HFFc6 (cell line): ENCODE measurements at places on chromosomes 1 and 21. TPM values are rescaled to one million over a fixed set of nuclear protein-coding genes. Genes with fewer than 3 reads are reported as not detected.

Gene FAM110D
- total RNA-seq: not detected in 3 replicates

Gene TGFB2
- 2.2 to 11.8 TPM (median 6.8 TPM) in 3 replicates for total RNA-seq

Gene NGF
- 44.4 to 51.8 TPM (median 48.0 TPM) in 3 replicates for total RNA-seq

GRCh38 chr21:24110846-24111245 lies 1496.4 kb downstream of the MRPL39 start:
- H3K27ac ChIP-seq: no peak overlapping the region
- H3K4me3 ChIP-seq: no peak overlapping the region
- no peak for DNase-seq
- no peaks in the 10 kb centered on the region for H3K36me3 ChIP-seq

- no peak overlapping the region for H3K27ac ChIP-seq
- no peak for DNase-seq
- H3K27me3 ChIP-seq: peaks cover 1% of the 10 kb centered on the region; the same call in 1 of the 2 replicates
- no peak overlapping the region for H3K4me3 ChIP-seq
- peaks cover 61% of the 10 kb centered on the region for H3K4me1 ChIP-seq
These were observed 46.1 kb downstream of the ADAMTS1 start for GRCh38 chr21:26798856-26799751.

DNA sequence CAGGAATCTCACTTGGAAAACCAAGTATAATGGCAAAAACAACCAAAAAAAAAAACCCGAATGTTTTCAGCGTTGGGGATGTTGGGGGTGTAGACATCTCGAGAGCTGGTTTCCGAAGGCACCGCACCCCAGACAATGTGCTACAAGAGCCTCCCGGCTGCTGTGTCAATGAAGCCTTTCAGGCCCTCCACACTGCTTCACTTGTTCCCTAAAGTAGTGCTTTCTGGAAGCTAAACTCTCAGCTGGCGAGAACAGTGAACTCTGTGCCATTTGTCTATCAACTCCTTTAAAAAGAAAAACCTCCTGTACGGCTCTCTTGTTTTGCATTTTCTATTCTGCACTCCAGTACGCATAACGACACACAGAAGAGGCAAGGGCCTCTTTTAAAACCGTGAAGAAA lies 32.5 kb downstream of the PLEKHO1 start:
- no peak for DNase-seq
- no peak overlapping the region for H3K4me3 ChIP-seq
- no peak overlapping the region for H3K27ac ChIP-seq
- no peaks in the 10 kb centered on the region for H3K36me3 ChIP-seq
- H3K4me1 ChIP-seq: peaks cover 15% of the 10 kb centered on the region

GRCh38 chr1:5601516-5601915 lies 390.7 kb downstream of the NPHP4 start:
- no peak for DNase-seq
- no peak overlapping the region for H3K4me3 ChIP-seq
- H3K27me3 ChIP-seq: peaks cover 1% of the 10 kb centered on the region

DNA sequence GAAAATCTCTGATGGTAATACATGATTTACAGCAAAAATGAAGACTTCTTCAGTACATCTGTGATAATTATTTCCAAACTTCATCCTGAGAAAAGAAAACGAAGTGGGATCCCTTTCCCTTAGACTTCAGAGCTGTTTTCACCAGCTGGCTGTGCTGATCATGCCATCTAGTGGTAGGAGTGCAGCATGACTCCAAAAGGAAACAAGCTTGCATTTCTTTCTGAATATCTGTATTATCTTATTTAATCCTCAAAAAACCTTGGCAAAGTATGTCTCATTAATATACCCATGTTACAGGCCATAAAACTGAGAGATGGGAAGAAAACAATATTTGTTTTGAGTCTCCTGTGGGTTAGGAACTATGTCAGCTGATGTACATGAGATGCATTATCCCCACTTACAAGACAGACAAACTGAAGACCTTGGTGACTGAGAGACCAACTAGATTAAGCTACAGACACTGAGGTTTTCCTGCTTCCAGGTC lies 9.8 kb upstream of the GJA8 start:
- H3K4me3 ChIP-seq: peak overlapping the region; percentile 15; the same call in 1 of the 2 replicates
- DNase-seq: peak; percentile 55
- H3K36me3 ChIP-seq: no peaks in the 10 kb centered on the region
- H3K27ac ChIP-seq: no peak overlapping the region

DNA sequence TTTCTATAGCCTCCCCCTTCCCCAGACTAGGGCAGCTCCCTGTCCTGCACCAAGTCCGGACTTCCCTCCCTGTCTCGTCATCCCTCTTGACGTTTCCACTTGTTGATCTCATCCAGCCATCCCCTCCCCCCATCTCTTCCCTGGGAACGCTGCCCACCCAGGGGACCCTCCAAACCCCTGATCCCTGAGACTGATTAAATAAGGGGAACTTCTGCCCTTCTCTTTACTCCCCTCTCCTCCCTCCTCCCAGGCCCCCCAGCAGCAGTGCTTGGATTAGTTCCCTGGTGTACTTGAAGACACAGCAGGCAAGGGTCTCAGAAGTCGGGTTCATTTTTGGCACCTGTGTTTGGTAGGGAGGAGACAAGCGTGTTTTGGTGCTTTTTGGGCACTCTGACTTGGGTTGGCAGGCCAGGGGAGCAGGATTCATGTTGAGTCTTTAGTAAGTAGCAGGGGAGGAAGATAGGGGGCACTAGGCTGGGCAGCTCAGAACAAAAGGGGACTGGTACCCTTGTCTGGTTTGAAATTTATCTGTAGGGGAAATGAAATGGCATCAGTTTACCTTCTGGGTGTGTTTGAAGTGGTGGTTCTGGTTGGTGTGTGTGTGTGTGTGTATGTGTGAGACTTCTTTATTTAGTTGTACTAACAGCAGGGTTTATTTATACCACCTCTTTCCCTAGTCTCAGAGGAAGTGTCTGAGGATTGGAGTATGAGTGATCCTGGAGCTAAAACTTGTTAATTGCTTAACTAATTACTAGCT lies 11.1 kb downstream of the VANGL2 start:
- no peak overlapping the region for H3K27ac ChIP-seq
- peaks cover 41% of the 10 kb centered on the region for H3K27me3 ChIP-seq
- H3K36me3 ChIP-seq: no peaks in the 10 kb centered on the region
- no peak for DNase-seq
- no peak overlapping the region for H3K4me3 ChIP-seq

Gene DYNLT5
- total RNA-seq: 0.76 to 2.1 TPM (median 1.6 TPM) in 3 replicates

GRCh38 chr1:47378147-47378546 lies 37.9 kb upstream of the FOXE3 start:
- no peaks in the 10 kb centered on the region for H3K4me1 ChIP-seq
- H3K27me3 ChIP-seq: peaks cover 2% of the 10 kb centered on the region; the same call in 1 of the 2 replicates
- no peak overlapping the region for H3K27ac ChIP-seq
- peaks cover 11% of the 10 kb centered on the region; the same call in 1 of the 2 replicates for H3K36me3 ChIP-seq

- peaks cover 64% of the 10 kb centered on the region for H3K4me1 ChIP-seq
- peaks cover 4% of the 10 kb centered on the region for H3K27me3 ChIP-seq
- DNase-seq: no peak
- H3K4me3 ChIP-seq: no peak overlapping the region
These were observed 83.2 kb downstream of the PLXNA2 start for GRCh38 chr1:208161005-208161404.

GRCh38 chr1:156664767-156665411 lies 12.3 kb downstream of the NES start:
- H3K4me3 ChIP-seq: peak overlapping the region; percentile 53
- no peaks in the 10 kb centered on the region for H3K36me3 ChIP-seq
- H3K27me3 ChIP-seq: peaks cover 1% of the 10 kb centered on the region
- peaks cover 89% of the 10 kb centered on the region for H3K4me1 ChIP-seq
- no peak for DNase-seq
- peak overlapping the region; percentile 98 for H3K27ac ChIP-seq

- peaks cover 3% of the 10 kb centered on the region; the same call in 1 of the 2 replicates for H3K27me3 ChIP-seq
- no peak overlapping the region for H3K4me3 ChIP-seq
- no peak for DNase-seq
These were observed 65.2 kb downstream of the AGPAT3 start for GRCh38 chr21:43930074-43930847.

Gene TRNP1
- 206 to 248 TPM (median 225 TPM) in 3 replicates for total RNA-seq

Gene LY9
- total RNA-seq: not detected in 3 replicates

DNA sequence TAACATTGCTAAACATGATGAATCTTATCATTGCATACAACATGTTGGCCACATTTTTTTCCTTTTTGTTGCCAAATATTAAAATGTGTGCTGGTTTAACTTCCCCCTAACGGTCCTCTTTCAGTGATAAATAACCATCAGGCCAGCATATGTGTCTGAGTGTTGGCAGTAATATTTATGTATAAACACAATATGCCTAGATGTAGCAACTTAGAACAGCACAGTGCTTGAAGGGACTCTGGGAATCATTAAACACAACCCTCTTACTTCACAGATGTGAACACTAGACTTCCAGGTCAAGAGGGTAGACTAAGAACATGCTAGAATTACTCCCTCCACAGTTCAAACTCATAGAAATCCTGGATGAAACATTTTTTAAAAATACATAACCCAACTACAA lies 581.8 kb downstream of the PLPP3 start:
- no peak for DNase-seq
- H3K36me3 ChIP-seq: no peaks in the 10 kb centered on the region
- no peak overlapping the region for H3K4me3 ChIP-seq
- H3K27ac ChIP-seq: no peak overlapping the region

DNA sequence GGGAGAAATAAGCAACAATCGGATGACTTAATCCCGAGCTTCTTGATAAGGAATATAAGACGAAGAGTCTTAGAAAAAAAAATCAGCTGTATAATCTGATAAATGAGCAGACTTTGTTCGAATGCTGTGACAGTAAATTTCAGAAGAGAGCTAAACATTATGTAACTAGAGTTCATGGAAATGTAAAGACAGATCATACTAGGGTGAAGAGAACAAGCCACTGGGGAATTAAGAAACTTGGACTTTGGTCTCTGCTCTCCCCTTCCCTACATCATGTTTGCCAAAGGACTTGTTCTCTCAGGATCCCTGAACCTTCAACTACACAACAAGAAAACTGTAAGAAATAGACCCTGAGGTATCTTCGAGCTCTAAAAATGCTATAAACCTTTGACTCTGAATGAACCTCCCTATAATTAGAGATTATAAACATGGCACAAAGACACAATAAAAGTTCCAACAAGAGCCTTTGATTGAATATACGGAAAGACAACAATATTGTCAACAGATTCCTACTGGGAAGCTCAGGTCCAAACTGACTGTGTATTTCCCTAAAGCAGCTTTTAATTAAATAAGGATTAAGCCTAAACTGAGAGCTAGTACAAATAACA lies 27.5 kb downstream of the FRRS1 start:
- no peaks in the 10 kb centered on the region for H3K4me1 ChIP-seq
- H3K4me3 ChIP-seq: no peak overlapping the region
- H3K36me3 ChIP-seq: no peaks in the 10 kb centered on the region
- no peaks in the 10 kb centered on the region; the same call in none of the 2 replicates for H3K27me3 ChIP-seq
- no peak for DNase-seq

DNA sequence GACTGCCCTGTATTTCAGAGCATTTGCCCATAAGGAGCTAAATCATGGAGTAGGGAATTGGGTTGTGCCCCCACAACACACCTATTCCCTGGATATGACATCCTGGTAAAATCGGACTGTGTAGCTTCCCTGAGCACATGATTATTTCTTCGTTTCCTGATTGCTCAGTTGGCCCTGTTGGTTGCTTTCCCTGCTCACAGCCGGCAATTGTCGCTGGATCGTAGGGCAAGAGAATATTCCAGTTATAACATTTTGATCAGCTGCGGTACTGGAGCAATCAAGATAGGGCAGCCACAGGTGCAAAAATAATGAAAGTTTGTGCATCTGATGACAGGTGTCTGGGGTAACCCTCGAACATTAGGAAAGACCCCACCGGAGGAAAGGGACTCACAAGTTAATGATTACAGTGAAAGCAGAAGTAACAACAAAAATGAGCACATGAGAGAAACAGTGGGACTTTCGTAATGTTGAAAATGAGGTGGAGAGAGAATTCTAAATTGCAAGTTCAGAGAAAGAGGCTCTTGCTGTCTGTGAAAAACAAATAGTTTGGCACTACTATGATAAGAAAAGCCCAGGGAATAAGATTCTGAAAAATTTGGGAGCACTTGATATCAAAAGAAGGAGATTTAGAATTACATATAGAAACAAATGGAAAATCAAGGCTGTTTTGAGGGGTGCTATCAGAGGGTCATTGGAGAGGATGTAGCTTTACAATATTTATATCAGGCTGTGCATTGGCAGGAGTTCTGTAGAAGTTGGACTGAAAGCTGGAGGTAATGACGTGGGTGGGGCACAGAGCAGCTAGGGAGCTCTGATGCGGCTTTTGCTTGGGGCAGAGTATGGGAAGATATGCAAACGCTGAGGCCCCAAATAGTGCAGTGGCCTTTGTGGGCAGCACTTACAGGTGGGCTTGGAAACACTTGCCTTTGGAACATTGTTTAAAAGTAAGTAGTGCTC lies at the start of gene MAB21L3:
MAB21L3 (plus strand) TSS at position 833 of the 957 bp plus-strand sequence. CDS start 1,217 bp downstream, outside the sequence.
- no peaks in the 10 kb centered on the region; the same call in 1 of the 2 replicates for H3K27me3 ChIP-seq
- DNase-seq: no peak
- H3K36me3 ChIP-seq: 0 out of 2 replicates have a peak, but pooled peaks cover 5% of the 10 kb centered on the region
- H3K4me1 ChIP-seq: peaks cover 65% of the 10 kb centered on the region
- no peak within 1 kb of the TSS for H3K4me3 ChIP-seq
- no peak within 1 kb of the TSS for H3K27ac ChIP-seq

- H3K36me3 ChIP-seq: no peaks in the 10 kb centered on the region
- DNase-seq: no peak
- H3K27ac ChIP-seq: no peak overlapping the region
- no peak overlapping the region for H3K4me3 ChIP-seq
These were observed 235.3 kb upstream of the ESRRG start for GRCh38 chr1:216958569-216958968.

GRCh38 chr1:235984041-235984825 lies 80.7 kb downstream of the NID1 start:
- H3K4me3 ChIP-seq: peak overlapping the region; percentile 79
- peaks cover 60% of the 10 kb centered on the region for H3K36me3 ChIP-seq
- H3K4me1 ChIP-seq: peaks cover 66% of the 10 kb centered on the region
- peak; percentile 86 for DNase-seq

- H3K27ac ChIP-seq: no peak overlapping the region
- no peaks in the 10 kb centered on the region for H3K36me3 ChIP-seq
- H3K4me3 ChIP-seq: no peak overlapping the region
- no peaks in the 10 kb centered on the region for H3K4me1 ChIP-seq
- DNase-seq: no peak
These were observed 21.5 kb upstream of the LEFTY2 start for GRCh38 chr1:225962440-225962975.
